Smooth muscle cell of the brain vasculature (primary cell): ENCODE measurements at places on chromosomes 2 and 18.

- DNase-seq = no peak
Measured at GRCh38 chr18:48858676-48859075, 92.1 kb downstream of the SMAD7 start.

DNA sequence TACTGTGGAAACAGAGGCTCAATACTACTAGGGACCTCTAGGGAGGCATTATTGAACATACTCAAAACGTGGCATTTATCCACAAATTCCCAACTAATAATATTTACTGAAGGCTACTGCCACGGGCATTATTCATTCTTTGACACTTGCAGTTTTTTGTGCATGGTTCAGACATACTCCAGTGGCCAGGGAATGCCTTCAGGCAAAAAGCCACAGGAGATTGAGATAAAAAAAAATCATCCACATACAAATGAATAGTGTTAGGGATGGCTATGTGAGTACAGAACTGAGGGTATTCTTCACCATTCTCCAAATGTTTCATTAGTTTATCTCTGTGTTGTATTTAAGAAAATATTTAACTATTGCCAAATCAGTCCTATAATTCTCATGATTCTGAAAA lies 974.9 kb upstream of the PIK3C3 start:
- no peak for DNase-seq

DNA sequence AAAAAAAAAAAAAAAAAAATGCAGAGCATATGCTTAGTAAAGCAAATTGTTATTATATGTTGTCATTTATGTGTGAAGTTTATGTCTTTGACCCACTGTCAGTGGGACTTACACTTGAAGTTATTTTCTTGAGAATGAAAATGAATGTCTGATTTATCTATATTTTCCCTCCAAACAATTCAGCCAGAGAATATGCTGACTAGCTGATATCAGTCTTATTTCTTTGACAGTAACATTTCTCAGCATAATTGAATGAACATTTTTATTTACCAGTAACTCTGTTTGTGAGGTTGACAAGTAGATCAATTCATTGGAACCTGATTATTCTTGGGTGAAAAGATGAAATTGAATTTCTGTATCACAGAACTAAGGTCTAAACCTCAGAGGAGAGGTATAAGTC lies 40.0 kb upstream of the VPS54 start:
- DNase-seq = no peak

GRCh38 chr2:238928520-238929241 lies 80.8 kb downstream of the TWIST2 start:
- no peak for DNase-seq

DNA sequence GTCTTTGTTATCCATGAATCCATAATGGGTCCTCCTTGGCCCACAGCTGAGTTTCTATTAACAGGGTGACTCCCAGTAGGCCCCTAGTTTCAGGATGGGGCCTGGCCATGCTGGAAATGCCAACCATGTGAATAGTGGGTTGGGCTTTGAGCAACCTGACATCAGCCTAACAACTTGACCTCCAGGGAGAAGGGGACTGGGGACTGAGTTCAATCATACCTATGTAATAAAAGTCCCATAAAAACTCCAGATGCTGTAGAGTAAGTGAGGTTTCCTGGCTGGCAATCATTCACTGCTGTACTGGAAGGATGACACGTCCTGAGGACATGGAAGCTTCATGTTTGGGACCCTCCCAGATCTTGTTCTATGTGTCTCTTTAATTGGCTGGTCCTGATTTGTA lies 7.9 kb downstream of the REV1 start:
- no peak for DNase-seq

- DNase-seq = no peak
Measured at GRCh38 chr2:176261136-176261535, 8.1 kb upstream of the MTX2 start.

DNA sequence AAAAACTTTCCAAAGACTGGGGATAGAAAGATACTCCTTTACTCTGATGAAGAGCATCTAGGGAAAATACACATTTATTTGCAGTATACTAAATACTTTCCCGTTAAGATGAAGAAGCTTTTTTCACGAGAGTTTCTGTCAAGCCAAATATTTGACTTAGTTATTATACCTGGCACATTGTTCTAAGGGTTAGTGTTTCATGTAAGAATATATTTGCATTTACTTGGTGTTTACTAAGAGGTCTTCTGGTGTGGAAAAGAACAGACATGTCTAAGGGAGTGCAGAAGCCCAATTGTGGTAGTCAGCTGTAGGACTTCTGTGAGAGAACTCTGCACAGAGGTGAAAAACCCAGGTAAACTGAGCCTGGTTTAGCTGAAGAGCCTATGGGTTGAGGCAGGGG lies 457.6 kb upstream of the SOX11 start:
- no peak for DNase-seq

DNA sequence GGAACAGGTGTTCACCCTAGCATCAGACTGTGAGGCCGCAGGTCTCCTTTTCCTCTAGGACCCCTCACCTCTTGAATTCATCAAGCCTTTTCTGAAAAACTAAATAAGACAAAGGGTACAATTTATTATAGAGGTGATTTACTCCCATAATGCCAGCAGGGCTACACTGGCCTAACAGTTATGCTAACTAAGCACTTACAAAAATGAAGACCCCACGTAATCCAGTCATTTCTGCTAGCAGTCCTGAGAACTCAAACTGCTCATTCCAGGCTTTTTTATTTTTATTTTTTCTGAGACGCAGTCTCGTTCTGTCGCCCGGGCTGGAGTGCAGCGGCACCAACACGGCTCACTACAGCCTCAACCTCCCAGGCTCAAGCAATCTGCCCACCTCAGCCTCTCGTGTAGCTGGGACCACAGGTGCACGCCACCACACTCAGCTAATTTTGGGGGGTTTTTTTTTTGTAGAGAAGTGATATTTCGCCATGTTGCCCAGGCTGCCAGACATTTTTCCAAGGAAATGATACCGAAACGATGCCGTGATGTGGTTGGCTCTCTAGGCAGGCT lies 14.2 kb downstream of the CAPG start:
- DNase-seq = no peak

GRCh38 chr2:239752951-239753350 lies 272.2 kb downstream of the NDUFA10 start:
- DNase-seq = no peak

DNA sequence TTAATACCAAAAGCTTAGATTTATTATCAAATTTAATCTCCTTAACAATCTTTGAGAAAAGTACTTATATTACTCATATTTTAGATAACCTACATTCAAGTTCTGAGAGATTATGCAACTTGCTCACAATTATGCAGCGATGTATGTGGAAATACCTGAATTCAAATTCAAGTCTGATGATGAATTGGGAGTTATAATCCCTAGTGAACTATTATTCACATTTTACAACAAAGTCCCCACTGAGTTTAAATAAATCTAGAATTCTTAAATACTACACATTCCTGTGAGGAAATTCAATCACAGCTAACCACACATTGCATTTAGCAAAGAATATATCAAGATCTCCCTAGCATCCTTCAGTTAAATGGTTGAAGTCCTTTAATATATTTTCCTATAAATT lies 278.4 kb downstream of the NOL4 start:
- no peak for DNase-seq
